ENCODE measurements at places on chromosomes 6 and 20.

GRCh38 chr6:35750557-35750956 lies 13.7 kb downstream of the ARMC12 start:
- no peak for DNase-seq

DNA sequence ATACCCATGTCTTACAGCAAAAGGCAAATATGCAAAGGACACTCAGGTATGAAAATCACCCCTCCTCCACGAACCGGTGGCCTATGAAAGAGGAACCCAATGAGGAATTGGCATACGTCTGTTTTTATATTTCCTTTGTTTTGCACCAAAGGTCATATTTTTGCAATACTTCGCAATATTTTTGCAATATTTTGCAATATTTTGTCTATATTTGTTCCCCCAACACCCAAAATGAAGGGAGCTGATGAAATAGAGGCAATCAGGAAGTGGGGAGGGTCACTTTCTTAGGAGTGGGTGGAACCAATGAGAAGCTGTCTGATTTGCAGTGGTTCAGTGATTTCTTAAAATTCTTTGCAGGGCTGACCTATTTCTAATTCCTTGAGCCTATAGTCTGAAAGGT lies 296.8 kb upstream of the TSHZ2 start:
- no peak for DNase-seq

- DNase-seq, result no peak
Measured at GRCh38 chr6:2149361-2150006, 95.9 kb downstream of the GMDS start.

GRCh38 chr6:164478426-164478825 lies 831.0 kb downstream of the C6orf118 start:
- DNase-seq, result no peak

DNA sequence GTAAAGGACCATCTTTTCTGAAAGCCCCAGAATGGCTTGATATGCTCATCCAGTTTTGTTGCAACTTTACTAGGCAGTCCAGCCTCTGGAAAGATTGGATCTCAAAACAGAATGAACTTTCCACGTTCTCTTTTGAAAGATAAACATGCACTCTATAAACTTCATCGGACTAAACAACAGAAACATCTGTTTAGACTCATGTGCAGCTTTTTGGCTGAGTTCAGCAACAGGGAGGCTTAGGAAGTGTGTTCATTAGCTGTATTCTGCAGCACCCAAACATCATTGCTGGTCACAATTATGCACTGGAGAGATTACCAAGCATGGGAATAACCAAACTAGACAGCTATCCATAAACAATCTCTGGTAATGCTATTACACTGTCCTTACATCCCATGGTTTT lies 180.5 kb downstream of the TENT5A start:
- DNase-seq, result no peak

DNA sequence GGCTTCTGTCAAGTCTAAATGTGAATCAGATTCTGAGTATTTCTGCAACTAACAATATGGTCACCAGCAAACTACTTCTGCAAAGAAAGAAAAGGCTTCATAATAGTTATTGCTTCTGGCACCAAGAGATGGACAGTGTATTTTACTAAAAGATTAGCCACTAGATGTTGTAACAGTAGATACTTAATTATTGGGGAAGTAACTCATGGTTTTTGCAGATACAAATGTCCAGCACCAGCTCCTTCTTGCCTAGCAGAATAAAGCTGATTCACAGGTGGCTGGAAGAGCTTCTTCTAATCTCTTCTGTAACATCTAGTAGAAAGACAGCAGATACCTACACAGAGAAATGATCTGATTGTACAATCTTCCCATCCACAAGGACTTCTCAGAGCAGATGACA lies 21.2 kb downstream of the ATXN1 start:
- no peak for DNase-seq

- DNase-seq, result no peak
Measured at GRCh38 chr6:160775792-160776580, 73.9 kb downstream of the PLG start.

GRCh38 chr6:134134654-134135053 lies 82.2 kb upstream of the SLC2A12 start:
- no peak for DNase-seq

- DNase-seq, result no peak
Measured at GRCh38 chr6:44269178-44269920, 901 bp upstream of the TMEM151B start.

GRCh38 chr20:11375966-11376365 lies 541.7 kb upstream of the BTBD3 start:
- no peak for DNase-seq

DNA sequence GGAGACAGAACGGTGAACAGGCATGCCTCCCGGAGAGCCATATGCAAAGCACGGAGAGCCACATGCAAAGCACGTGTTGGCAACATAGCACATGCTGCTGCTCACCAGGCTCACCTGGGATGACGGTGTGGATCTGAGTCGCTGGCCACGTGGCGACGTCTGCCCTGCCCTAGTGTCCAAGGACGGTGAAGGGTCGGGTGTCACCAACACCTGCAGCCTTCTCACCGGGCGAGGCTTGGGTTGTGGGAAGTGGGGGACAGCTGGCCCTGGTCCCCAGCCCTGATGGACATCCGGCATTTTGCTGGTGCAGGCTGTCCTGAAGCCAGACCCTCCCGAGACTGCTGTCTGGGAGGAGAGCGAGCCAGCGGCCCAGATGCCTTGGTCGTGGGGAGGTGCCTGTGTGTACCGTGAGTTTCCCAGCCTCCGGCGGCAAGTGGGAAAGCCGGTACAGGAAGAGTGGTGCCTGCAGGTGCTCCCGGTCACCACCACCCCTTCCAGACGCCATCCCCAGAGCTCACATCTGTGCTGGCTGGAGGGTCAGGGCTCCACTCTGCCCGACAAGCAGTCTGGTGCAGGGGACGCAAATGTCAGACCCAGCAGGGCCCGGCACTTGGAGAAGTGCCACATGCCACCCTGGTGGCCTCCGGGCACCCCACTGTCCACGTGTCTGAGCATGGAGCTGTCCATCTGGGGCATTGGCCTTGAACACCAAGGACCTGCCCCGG lies 5.9 kb upstream of the ADRM1 start:
- no peak for DNase-seq

GRCh38 chr6:4775494-4776130 lies 592 bp upstream of the CDYL start:
- DNase-seq, result peak; percentile 39

GRCh38 chr6:47230579-47230978 lies 79.1 kb downstream of the TNFRSF21 start:
- no peak for DNase-seq

- no peak for DNase-seq
Measured at GRCh38 chr20:38722683-38723016, 1.6 kb upstream of the SLC32A1 start.

- no peak for DNase-seq
Measured at GRCh38 chr6:37479266-37479854, 20.3 kb downstream of the CCDC167 start.

GRCh38 chr6:138944412-138944811 lies 43.6 kb downstream of the REPS1 start:
- no peak for DNase-seq

DNA sequence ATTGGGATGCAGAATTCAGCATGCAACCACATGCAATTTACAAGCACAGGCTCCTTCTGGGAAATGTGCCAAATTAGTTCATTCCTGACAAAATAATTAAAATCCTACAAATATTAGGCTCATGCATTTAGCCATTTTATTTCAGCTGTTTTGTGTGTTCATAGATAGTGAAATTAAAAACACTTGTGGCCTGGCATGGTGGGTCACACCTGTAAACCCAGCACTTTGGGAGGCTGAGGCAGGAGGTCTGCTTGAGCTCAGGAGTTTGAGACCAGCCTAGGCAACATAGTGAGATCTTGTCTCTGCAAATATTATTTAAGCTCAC lies 92.4 kb upstream of the SHLD1 start:
- DNase-seq, result no peak

DNA sequence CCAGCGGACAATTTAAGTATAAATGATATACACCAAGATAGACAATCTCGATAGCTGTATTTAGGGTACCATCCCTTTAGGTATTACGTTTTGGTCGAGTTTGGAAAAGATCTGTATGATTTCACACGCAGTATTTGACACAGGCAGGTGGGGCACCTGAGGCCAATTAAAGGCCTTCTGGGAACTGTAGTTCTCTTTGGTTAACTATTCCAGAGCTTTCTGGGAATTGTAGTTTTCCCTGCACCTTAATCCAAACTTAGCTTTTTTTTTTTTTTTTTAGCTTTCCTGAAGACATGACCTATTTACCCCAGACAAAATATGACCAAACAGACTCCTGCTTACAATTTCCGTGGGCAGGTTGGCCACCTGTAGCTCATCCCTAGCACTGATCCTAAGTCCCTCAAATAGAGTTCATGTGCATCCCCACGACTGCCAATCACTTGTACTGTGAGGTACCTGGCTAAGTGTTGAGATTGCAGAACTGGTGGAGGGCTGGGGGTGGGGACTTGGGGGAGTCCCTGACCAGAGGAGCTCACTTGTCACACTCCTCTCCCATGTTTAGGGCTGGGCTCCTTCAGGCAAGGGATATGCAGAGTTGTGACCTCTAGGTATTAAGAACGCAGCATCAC lies 999 bp upstream of the EHMT2 start:
- no peak for DNase-seq

GRCh38 chr6:11675601-11676000 lies 103.0 kb downstream of the ADTRP start:
- DNase-seq, result no peak

GRCh38 chr6:25179051-25179778 lies 100.0 kb upstream of the CARMIL1 start:
- DNase-seq, result no peak
